ENCODE measurements at places on chromosomes 6 and 20.

DNA sequence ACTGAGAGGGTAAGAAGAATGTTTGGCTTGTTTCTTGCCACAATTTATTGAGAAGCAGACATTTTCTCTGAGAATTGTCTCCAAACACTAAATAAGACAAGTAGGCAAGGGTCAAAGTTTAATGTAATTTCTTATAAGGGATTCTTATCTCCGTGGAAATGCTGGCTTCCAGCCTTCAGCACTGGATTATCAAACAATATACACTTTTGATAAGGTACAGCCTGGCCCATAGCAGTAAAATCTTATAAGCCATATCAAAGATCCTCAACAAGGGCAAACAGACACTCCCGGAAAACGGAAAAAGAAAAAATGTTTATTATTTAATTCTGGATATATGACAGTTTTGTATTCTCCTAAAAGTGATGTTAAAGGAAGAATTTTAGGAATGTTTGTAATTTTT lies 18.5 kb upstream of the ZSCAN9 start:
- no peak for DNase-seq

- no peak for DNase-seq
Observed at GRCh38 chr6:139334806-139335446, 39.5 kb downstream of the CITED2 start.

GRCh38 chr6:7165890-7166267 lies 58.1 kb downstream of the RREB1 start:
- no peak for DNase-seq

GRCh38 chr6:51432481-51432880 lies 613.8 kb downstream of the TFAP2B start:
- no peak for DNase-seq

GRCh38 chr20:53565254-53565653 lies 28.4 kb downstream of the ZNF217 start:
- DNase-seq: no peak

DNA sequence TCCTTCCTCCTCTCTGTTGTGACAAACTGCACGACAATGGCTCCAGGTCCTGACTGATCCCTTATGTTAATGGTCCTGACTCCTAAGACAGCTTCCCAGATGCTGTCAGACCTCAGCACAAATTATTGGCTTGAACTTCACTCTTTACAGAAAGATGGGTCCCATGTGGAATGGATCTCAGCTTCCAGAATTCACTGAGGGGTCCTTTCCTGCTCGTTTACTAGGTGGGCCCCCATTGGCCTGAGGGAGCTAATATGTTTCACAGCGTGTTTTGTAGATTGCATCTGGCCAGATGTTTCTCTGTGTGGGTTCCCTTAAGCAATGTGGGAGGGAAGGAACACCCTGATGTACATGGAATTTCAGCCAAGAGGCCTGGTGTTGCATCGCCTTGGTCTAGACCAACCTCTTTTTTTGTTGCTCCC lies 826.6 kb downstream of the MAFB start:
- DNase-seq: no peak

DNA sequence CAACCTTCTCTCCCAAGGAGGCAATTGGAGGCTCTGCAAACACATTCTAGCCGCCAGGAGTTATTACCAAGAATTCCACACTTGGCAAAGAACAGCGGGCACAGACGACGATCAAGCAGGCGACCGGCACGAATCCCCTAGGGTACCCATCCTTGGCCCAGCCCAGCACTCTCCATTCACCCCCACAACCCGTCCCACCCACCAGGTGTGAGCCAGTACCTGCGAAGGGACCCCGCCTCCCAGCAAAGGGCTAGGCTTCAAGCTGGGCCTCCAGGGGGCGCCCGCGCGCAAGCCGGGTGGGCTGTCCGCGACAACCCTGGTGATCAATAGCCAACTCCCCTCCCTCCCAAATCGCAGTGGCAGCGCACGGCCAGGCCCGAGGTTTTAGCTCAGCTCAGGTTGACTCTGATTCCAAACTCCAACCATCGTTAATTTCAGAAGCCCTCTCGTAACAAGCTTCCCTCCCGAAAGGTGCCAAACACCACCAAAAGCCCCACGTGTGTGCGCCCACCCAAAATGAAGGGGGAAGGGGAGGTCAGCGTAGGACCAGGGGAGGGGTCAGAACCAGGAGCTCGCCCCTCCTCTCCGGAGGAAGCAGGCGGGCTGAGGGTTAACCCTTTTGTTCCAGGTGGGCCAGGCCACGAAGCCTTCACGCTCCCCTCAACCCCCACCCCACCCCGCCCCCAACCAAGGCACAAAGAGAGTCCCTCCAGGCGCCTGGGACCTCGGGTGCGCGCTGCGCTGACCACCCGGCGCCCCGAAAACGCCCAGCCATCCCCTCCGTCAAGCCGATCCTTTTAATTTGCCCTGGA lies 2.1 kb downstream of the SALL4 start:
- no peak for DNase-seq

DNA sequence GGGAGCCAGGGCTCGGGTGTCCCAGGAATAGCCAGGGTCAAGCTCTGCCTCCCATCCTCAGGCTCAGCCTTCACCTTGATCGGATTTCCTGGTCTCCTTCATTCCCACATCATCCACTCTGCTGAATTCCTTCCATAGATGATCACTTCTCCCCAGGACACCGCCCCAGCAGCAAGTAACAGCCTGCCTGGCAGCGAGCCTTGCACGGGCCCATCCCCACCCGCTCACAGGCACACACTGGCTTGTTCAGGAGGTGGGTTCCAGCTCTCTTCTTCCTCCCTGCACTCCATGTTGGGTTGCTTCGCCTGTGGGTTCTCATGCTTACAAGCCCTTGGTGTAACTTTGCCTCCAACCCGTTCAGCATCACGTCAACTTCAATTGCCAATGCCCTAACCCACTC lies 113.0 kb upstream of the IYD start:
- no peak for DNase-seq

DNA sequence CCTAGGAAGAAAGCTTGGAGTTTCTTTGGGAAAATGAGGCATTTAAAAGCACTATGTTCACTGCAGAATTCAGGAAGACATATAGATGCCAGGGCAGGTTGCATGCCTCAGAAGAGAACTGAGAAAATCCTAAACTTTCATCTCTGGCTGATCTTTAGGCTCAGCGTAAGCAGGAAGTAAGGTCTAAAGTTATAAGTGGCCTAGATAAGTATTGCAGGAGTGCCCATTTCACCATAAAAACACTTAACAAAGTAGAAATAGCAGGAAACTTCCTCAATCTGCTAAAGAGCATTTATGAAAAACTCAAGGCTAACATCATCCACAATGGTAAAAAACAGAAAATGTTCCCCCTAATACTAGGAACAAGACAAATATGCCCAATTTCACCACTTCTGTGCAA lies 320.3 kb downstream of the BMP2 start:
- DNase-seq: no peak

GRCh38 chr6:69894578-69895347 lies 28.4 kb downstream of the COL19A1 start:
- DNase-seq: no peak
